Effector memory CD4-positive, alpha-beta T cell (primary cell): ENCODE measurements at places on chromosomes 7 and 10.

DNA sequence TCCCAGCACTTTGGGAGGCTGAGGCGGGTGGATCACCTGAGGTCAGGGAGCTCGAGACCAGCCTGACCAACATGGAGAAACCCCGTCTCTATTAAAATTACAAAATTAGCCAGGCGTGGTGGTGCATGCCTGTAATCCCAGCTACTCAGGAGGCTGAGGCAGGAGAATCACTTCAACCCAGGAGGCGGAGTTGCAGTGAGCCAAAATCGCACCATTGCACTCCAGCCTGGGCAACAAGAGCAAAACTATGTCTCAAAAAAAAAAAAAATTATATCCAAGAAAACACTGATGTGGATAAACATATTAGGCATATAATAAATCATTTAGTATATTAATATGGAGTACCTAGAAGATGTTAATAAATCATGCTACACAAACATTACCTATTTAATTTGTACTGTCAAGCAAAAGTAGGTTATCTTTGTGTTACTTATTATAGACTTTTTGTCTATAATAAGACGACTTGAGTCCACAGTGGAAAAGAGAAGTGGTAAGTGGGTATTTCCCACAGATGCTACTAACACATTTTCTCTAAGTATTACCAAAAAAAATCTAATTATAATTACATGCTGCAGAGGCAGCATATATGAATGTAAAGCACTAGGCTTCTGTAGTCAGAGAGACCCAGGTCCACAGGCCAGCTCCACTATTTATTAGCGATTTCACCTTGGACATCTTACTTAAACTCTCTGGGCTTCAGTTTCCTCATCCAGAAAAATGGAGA is 34.5 kb downstream of the DNMBP start:
- DNase-seq = no peak

DNA sequence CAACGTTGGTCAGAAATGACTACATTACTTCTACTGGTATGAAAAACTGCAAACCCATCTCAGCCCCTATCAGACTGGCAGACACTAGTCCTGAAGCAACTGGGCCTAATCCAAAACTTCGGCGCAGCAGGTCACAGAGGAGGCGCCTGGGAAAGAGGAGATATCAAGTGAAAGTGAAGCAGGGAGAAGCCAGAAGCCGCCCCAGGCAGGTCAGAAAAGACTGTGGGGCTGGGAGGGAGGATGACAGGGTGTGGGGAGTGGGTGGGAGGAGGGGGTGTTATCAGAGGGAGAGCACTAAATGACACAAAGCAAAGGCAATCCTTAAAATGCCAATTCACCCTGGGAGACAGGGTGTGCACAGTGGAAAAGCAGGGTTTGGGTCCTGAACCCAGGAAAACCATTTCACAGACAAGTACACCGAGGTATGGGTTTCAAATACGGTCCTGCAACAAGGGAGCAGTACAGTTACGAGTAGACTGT is 731 bp downstream of the CHCHD3 start:
- no peak for DNase-seq

- no peak for DNase-seq
Observed at GRCh38 chr10:73251683-73252444, 580 bp downstream of the MRPS16 start.

DNA sequence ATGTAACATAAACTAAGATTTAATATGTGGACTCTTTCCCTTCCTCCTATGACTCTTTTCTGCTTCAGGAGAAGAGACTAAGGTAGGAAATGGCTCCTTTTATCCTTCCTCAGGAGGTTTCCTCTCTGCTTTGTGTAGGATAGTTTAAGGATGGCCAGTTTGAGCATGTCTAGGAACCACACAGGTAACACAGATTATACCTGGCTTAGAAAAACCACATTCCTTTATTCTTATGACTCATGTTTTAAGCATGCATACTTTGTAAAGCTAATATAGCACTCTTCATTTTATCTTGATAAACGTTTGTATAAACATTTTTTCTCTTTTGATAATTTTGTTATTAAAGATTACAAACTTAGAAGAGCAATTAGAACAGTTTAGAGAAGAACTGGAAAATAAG is 57.8 kb downstream of the CYP51A1 start:
- DNase-seq = no peak
